ENCODE measurements at places on chromosomes 2 and 18.

GRCh38 chr2:175490360-175490791, 308.9 kb upstream of the ATP5MC3 start:
- DNase-seq, result no peak

DNA sequence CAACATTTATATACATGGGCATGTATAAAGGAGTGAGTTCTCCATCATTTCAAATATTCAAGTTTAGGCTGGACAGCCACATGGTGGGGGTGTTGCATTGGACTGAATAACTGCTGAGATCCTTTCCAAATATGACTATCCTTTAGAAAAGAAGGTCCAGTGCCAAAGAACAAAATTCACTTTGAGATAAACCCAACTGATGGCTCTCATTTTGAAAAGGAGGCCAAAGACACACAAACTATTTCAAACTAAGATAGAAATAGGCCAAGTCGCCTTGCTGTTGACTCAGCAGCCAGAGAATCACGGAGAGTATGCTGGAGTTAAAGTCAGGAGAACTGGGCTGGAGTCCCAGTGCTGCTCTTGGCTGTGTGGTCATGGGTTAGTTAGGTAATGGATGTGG, 204.5 kb upstream of the LRATD1 start:
- DNase-seq, result peak; percentile 41

DNA sequence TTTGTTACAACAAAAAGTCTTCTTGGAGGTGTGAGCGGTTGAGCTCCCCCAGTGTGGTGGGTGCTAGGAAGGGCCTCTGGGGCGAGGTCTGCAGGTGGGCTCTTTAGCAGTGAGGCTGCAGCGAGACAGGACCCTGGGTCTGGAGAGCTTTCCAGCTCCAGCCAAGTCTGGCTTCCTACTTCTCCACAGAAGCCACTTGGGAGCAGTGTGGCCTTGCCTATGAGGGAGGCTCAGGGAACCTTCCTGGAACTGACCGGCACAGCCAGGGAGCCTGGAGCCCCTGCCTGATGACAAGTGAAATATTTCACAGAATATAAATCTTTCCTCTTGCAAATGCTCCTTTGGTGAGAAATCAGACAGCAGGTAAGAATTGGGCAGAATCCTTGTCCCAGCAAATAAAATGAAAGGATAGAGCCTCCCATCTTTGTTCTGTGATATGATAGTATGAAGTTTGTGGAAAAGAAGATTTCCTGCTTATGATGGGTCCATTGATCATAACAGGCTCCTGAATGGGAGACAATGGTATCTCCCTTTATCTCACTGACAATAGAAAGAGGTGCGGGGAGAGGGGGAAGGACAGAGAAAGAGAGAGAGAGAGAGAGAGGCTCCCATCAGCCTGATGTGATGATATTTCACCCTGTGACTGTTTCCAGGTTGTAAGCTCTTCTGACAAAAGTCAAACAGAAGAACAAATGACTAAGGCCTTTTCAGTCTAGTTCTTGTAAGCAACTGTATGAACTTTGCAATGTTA, 289.8 kb upstream of the SPRED2 start:
- peak; percentile 59 for DNase-seq

DNA sequence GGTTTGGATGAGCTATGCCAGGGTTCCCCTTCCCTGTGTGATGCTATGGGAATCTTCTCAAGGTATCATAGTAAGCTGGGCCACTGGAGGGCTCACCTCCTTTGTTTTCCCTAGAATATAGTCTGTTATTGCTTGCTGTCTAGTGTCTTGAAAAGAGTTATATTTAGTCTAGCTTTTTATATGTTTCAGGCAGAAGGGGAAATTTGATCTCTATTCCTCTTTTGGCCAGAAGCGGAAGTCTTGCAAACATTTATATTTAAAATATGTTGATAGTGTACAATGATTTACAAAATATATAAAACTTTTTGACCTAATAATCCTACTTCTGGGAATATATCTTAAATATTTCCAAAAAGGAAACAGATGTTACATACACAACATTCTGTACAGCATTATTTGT, 260.7 kb downstream of the FHOD3 start:
- no peak for DNase-seq

DNA sequence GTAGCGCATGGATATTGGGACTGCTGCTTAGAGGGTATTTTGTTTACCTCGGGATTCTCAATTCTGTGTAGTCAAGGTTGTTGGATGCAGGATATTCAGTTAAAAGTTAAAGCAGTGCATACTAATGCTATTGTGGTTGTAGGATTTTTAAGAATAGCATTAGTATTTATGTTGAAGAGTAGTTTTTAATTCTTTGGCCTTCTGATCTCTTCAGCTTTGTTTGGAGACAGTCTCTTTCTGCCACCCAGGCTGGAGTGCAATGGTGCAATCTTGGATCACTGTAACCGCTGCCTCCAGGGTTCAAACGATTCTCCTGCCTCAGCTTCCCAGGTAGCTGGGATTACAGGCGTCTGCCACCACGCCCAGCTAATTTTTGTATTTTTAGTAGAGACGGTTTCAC, 1.5 kb downstream of the RHBDD1 start:
- DNase-seq, result no peak

DNA sequence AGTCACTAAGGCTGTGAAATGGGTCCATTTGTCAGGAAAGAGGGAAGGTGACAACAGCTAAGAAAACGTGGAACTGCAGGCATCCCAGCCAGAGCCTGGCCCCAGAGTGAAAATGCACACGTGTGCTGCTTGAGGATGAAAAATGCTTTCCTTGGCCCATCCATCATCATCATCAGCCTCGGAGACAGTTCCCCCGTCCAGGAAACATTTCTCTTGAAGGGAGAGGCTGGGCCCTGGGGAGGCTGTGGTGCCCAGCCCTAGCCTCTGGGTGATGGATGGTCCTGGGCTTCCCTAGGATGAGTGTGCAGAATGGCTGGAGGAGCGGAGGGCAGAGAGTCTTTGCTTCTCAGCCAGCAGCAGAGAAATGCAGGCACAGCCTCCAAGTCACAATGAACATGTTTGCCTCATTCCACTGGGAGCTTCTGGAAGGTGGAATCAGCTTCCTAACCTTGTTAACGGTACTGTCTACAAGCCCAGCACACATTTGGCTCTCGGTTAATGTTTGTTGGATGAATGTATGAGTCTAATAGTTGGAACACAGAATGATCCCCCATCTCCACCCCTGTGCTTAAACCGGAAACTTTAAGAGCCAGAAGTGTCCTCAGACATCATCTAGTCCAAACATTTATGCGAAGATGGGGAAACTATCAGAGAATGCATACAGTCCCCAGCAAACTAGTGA, 164.0 kb downstream of the RDH14 start:
- no peak for DNase-seq

- DNase-seq, result peak; percentile 76
These were observed 139.8 kb downstream of the ZFP36L2 start for GRCh38 chr2:43086451-43087221.

DNA sequence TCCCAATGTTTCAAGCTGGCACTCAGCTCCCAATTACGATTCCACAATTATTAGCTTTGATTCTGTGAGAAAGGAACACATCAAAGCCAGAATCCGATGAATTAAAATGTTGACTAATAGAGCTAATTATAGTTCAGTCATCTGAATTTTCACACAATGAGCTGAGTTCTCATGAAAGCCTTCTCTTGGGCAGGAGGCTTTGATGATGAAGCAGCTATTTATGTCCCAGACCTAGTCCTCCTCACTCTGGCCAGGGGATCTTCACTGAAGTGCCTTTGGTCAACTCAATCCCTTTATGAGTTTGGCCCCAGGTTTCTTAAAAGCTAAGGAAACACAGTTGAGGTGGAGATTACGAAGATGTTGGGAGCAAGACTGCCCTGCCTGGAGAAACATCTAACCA, 74.7 kb upstream of the PPM1B start:
- DNase-seq, result no peak

GRCh38 chr18:36094431-36094830, 27.1 kb upstream of the RPRD1A start:
- no peak for DNase-seq

DNA sequence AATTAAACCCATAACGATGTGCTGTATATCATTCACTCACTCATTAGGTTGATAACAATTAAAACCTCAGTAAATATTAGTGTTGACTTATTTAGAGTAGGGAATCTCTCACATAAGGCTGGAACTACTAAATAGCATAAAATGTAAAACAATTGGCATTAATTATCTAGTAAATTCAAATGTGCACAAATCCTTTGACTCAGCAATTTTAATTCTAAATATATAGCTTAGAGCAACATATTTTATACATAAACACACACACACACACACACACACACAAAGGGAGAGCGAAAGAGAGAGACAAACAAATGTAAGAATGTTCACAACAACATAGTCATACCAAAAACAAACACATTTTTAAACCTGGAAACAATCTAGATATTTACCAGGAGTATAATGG, 443.1 kb upstream of the KCNH7 start:
- DNase-seq, result no peak

GRCh38 chr2:171287036-171287571, 126.4 kb upstream of the TLK1 start:
- no peak for DNase-seq

Measured in testis (tissue), 5 donors.